ENCODE measurements at places on chromosomes 12 and 14.

GRCh38 chr12:76726626-76727025 is 37.3 kb upstream of the ZDHHC17 start:
- no peak for ATAC-seq

- no peak for ATAC-seq
Observed at GRCh38 chr12:6966351-6966750, 4.1 kb downstream of the PHB2 start.

DNA sequence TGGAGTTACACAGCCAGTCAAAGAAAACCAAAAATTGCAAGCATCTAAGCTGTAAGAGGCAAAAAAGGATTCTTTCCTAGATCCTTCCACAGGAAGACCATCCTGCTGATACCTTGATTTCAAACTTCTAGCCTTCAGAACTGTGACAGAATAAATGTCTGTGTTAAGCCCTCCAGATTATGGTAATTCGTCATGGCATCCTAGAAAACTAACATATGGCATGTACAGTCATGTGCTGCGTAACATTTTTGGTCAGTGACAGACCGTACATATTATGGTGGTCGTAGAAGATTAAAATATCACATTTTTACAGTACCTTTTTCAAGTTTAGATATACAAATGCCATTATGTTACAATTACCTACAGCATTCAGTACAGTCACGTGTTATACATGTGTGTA is 660.9 kb upstream of the LMO3 start:
- ATAC-seq, result no peak

DNA sequence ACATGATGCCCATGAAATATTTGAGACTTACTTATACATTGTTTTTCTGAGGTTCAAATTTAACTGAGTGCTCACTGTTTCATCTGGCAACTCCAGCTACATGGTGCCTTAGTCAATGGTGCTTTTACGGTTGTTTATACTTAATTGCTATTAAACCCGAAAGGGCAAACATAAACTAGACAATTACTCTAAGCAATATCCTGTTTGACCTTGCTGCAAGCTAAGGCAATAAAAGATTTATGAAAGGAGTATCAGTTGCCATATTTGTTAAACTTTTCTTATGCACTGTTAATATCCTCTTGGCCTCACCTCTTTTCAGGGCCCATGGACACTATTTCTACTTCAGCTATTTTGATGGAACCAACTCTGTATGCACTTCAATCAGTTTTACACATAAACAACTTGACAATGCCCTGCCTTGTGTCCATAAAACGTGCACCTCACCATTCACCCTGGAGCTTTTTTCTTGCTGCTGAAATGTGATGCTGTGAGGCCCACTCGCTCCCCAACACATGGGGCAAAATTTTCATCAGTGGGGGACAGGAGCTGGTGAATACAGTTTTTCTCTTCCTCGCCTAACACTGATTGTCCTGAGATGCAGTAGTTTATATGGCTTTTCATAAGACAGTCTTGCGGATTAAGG is 64.1 kb upstream of the HIF1A start:
- no peak for ATAC-seq

DNA sequence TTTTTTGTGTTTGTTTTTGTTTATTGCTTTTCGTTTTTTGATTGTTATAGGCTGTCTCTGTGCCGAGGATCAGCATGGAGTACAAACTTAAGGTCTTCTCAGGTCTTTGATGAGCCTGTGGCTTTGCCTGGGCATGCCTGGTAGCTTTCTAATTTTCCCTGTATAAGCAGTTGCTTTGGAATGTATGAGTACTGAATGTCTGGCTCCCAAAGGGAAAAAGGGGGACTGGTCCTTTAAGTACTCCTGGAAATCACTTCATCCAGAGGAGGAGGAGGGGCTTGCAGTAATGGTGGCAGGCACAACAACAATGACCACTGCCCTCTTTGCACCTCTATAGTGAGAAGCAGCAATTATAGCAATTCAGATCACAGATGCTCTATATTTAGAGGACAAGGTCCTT is 67.6 kb upstream of the TTC7B start:
- ATAC-seq, result no peak

DNA sequence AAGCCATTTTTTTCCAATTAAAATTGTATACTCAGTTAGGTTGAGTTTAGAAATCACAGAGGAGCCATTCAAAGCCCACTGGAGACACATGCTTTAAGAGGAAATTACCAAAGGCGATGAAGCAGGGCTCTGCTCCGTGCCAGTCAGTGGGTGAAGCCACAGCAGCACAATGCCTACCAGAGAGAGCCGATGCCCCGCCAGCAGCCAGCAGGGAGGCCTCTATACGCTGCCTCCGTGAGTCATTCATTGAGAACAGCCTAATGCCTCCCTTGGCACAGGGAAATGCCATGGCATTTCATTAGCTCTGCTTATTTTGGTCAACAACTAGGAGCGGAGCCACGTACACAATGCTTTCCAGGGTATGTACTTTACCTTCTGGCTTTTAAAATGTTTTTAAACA is 197.8 kb upstream of the FRMD6 start:
- no peak for ATAC-seq

GRCh38 chr12:103181366-103182152 is 224.1 kb downstream of the ASCL1 start:
- ATAC-seq, result peak; percentile 98

DNA sequence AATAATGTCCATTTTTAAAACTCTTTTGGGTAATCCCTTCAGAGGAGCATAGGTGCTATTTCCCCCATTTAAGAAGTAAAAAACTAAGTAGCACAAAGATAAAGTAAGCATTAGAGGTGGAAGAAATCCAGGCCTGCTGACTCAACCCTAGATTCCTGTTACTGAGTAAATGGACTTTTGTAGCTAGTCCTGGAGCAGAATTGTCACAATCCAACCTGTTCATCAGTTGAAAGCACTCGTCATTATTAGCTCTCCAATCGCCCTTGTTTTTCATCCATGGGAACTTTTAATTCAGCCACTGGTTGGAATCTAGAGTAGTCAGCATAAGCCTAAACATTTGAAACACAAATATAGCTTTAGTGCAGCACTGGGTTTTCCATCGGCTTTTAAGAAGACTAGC is 139.5 kb upstream of the AMIGO2 start:
- no peak for ATAC-seq

- no peak for ATAC-seq
Observed at GRCh38 chr12:120940799-120941198, 36.6 kb upstream of the SPPL3 start.

DNA sequence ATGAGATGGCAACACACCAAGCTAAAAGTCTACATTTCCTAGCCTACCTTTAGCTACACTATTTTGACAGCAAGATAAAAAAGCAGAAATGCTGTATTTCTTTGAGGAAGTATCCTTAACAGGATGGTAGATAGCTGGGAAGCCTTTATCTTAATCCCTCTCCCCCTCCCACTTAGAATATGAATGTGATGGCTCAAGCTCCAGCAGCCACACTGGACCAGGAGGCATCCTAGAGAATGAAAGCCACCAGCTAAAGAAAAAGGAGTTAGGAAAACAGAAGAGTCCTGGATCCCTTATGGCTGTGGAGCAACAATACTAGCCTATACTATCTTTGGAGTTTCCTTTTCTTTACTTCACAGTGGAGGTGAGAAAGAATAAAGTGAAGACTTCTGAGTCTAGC is 15.1 kb downstream of the NAP1L1 start:
- no peak for ATAC-seq

- no peak for ATAC-seq
Observed at GRCh38 chr14:21072031-21072473, 1.9 kb downstream of the ARHGEF40 start.

DNA sequence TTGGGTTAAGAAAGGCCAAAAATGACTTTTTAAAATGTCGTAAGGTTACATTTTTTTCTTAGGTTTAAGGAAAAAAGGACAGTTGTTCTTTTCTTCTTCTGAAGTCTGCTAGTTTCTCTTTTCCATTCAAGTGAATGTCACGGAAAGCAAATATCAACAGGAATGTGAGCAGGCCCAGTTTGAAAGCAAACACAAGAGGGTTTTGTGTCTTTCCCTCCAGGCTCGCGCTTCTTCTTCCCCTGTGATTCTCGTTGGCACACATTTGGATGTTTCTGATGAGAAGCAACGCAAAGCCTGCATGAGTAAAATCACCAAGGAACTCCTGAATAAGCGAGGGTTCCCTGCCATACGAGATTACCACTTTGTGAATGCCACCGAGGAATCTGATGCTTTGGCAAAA is 85.4 kb downstream of the LRRK2 start:
- ATAC-seq, result no peak

DNA sequence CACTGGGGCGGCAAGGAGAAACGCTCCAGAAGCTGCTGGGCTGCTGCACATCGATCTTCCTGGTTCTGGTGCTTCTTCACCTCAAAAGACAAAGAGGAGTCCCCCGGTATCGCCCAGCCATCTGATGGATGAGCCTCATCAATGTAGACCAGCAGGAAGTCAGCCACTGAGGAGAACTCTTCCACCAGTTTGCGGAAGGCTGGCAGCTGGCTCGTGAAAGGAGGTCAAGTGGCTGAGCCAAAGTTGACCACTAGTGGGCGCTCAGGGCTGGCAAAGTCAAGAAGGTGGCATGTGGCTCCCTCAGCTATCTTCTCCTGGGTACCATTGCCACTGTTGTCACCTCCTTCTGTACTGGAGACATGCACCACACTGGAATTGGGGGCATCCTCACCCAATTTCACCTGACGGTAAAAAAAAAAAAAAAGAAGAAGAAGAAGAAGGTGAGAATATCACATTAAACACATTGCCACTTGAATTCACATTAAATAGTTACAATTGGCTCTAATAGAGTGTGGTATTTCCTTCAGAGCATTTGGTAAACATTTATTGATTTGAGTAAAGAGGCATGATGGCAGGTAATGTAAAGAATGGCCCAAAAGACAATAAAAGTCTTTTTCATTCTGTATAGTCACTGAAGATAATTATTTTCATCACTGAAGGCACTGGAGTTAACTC is 8.3 kb downstream of the DIO2 start:
- no peak for ATAC-seq

DNA sequence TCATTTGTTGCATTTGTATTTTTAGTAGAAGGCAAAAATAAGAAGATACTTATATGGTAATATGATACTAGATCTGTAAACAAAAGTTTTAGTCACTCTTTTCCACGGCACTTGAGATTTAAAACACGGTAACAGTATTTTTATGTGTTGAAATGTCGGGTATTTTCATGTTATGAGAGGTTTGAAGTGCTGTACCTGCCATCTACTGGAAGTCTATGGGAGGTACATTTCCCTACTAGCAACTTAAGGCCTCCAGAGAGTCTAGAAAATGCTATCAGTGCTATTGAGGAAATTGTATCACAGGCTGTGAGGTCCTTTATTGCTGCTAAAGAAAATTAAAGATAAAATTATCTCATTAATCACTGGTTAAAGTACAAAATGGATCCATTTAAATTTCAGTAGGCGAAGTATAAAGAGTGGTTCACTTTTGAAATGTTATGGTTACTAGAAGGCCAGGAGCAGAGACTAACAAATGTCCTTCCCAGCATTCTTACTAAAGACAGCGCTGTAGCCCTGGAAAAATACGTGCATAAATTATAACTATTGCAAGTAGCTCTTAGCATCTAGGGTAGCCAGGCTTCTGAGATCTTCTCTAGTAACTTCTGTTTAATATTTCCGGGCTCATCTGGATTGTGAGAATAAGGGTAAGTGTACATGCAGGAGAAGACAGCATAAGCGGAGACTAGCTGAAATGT is 77.6 kb upstream of the PRKD1 start:
- peak; percentile 50 for ATAC-seq

- ATAC-seq, result no peak
Observed at GRCh38 chr12:113990250-113991223, 24.4 kb upstream of the RBM19 start.

- no peak for ATAC-seq
Observed at GRCh38 chr14:55585854-55586253, 5.8 kb downstream of the KTN1 start.

GRCh38 chr12:96420277-96420835 is 20.1 kb upstream of the CDK17 start:
- no peak for ATAC-seq

DNA sequence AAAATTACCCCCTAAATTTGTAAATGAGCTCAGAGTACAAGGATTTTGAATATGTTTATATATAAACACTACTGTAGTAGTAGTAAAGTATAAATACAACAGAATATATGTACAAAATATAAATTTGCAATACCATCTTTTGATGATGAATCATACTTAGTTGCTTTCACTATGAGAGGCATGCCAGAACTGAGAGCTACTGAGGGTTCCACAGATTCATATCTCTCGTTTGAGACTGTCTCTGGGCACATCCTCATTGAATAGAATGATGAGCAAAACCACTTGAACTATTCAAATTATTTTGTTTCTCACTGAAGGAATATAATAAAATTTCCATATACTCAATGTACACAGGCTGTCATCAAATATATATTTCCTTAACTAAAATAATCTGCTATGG is 417.6 kb downstream of the NAV3 start:
- ATAC-seq, result no peak

DNA sequence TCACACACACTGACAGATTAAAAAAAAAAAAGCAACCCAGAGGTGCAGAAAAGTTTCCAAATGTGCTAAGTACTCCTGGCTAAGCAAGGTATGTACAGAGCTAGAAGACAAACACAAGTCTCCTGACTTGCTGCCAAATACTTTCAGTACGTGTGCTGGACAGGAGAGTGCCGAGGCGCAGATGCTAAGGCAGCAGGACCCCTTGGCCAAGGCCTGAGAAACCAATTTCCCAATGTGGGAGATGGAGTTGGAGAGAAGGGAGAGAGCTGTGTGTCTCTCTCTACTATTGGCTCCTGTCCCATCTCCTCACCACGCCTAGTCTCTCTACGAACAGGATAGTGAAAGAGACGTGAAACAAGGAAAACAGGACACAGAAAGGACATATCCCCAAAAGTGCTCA is 5.3 kb downstream of the SPRYD3 start:
- ATAC-seq, result no peak

- no peak for ATAC-seq
Observed at GRCh38 chr14:91152499-91152898, 38.6 kb downstream of the DGLUCY start.

- no peak for ATAC-seq
Observed at GRCh38 chr14:65920996-65921395, 508.5 kb downstream of the FUT8 start.

- ATAC-seq, result no peak
Observed at GRCh38 chr14:71424941-71425340, 507.3 kb upstream of the RGS6 start.

GRCh38 chr14:51507906-51508511 is 143.7 kb upstream of the FRMD6 start:
- ATAC-seq, result peak; percentile 8

DNA sequence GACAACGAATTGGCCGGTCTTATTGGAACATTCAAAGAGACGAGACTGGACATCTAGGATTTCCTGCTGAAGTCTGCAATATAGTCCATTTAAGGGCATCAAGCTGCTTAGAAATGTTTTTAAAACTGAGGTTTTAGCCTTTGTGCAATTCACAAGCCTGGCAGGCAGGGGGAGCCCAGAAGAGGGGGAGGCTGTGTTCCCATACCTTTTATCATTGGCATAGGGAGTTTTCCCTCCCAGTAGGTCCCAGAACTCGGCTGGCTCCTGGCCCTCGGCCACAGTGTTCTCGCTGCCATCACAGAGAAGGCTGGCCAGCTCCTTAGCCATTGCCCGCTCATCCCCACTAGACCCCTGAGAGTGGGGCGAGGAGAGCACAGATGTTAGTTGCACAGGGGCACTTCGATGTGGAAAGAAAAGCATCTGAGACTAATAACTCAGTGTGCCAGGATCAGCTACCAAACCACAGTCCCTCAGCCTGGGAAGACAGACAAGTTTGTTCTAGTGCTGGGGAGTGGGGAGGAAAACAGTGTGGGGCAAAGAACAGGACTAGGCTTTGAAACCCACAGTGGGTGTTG is 15.1 kb downstream of the AVIL start:
- no peak for ATAC-seq
